Esophagus muscularis mucosa (tissue), 4 donors: ENCODE measurements at places on chromosomes 12 and 14. TPM values are rescaled to one million over a fixed set of nuclear protein-coding genes. Genes with fewer than 3 reads are reported as not detected.

DNA sequence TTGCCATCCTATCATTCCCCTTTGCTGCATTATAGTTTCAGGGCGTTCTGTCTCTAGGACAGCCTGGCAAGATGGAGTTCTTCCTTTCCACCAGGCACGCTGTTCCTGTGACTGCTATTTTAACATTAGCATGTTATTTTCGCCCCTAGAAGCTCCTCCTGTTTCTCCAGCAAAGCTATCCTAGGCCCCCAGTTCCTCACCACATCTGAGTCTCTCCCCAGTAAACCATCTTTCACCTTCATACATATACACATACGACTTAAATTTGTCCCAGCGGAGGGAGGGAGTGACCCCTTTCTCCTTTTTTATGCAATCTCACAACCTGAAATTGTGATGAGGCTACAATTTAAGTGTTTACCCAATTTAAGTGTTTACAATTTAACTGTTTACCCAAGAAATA lies 66.7 kb upstream of the FRMD6 start:
- H3K36me3 ChIP-seq, result no peaks in the 10 kb centered on the region
- H3K27ac ChIP-seq, result no peak overlapping the region
- H3K27me3 ChIP-seq, result no peaks in the 10 kb centered on the region
- no peaks in the 10 kb centered on the region for H3K4me1 ChIP-seq
- no peak overlapping the region for H3K4me3 ChIP-seq

DNA sequence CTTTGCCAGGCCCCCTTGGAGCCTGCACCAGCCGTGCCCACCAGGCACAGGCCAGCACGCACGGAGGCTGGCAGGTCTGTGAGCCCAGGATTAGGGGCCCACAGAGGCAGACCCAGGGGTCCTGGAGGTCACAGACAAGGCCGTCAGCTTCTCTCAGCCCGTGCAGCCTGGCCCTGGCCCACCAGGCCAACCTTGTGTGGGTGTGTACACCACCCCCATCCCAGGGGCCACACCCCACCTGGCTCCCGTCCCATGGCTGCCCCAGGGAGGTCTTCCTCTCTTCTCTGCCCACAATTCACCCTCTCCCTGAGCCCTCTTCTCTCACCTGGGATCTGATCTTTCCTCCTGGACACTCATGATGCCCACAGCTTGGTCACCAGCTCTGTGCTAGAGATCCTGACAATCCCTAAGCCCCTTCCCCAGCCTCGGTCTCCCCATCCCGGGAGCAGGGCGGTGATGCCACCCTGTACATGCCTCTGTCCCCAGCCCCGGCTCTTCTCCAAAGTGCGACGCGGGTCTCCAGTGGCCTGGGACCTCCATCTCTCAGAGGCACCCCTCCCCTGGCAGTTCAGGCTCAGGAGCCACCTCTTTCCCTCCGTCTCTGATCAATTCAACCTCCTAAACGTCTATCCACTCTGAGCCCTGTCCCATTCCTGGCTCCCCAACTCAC lies 31.1 kb upstream of the GPR132 start:
- H3K4me3 ChIP-seq, result no peak overlapping the region
- H3K27ac ChIP-seq, result no peak overlapping the region
- H3K4me1 ChIP-seq, result peaks cover 32% of the 10 kb centered on the region
- DNase-seq, result no peak
- no peaks in the 10 kb centered on the region for H3K27me3 ChIP-seq

DNA sequence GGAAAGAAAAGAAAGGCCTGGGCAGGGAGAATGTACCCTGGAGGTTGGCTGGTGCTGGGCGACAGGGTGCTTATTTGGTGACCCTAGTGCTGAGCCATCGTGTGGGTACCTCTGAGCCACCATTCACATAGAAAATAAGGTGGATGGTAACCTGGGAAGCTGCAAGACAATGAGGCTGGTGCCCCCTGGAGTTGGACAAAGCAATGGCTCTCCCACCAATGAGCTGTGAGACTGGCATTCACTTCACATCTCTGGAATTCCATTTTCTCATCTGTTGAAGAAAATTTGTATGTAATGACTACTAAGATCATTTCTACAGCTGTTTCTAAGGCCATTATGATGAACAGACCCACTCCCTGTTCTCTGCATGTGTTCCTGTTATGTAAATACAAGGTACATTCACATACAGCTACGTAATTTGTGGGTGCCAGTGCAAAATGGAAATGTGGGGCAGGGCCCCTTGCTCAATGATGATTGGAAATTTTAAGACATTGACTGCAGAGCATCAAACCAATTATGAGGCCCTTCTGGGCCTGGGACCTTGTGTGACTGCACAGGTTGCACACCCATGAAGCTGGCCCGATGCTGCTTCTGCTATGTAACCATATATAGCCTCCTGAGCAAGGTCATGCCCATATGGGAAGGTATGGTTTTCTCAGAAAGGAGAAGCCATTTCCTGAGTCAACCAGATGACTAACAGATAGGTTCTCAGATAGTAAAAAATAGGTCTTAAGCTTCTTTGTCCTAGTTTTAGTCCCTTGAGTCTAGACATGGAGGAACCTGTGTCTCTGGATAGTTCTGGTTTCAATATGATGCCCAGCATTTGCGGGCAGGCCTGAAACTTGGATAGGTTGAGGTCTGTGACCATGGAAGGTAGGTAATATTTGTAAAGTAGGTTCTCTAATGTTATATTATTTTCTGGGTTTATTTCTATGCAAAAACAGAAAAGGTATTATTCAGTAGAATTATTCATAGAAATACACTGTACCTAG lies 63.4 kb upstream of the IGF1 start:
- no peaks in the 10 kb centered on the region for H3K27me3 ChIP-seq
- H3K27ac ChIP-seq, result no peak overlapping the region
- no peak for DNase-seq

GRCh38 chr12:69042970-69043369 lies 110.0 kb upstream of the CPM start:
- no peaks in the 10 kb centered on the region for H3K4me1 ChIP-seq
- no peak overlapping the region for H3K27ac ChIP-seq
- H3K36me3 ChIP-seq, result no peaks in the 10 kb centered on the region
- no peak for DNase-seq
- H3K27me3 ChIP-seq, result no peaks in the 10 kb centered on the region
- no peak overlapping the region for H3K4me3 ChIP-seq

- no peak overlapping the region for H3K4me3 ChIP-seq
- no peaks in the 10 kb centered on the region for H3K36me3 ChIP-seq
- H3K27me3 ChIP-seq, result no peaks in the 10 kb centered on the region
- no peak for DNase-seq
- peaks cover 3% of the 10 kb centered on the region for H3K4me1 ChIP-seq
Observed at GRCh38 chr14:96252999-96253539, 2.9 kb upstream of the BDKRB1 start.

GRCh38 chr12:43131301-43131700 lies 420.7 kb downstream of the ADAMTS20 start:
- no peak overlapping the region for H3K27ac ChIP-seq
- no peak for DNase-seq

- DNase-seq, result no peak
- no peak overlapping the region for H3K4me3 ChIP-seq
- no peak overlapping the region for H3K27ac ChIP-seq
- H3K36me3 ChIP-seq, result peaks cover 49% of the 10 kb centered on the region
- no peaks in the 10 kb centered on the region for H3K27me3 ChIP-seq
Observed at GRCh38 chr12:111532751-111533150, 66.4 kb downstream of the ATXN2 start.

TDRD9 gene
- total RNA-seq, result 3.2 TPM

TAS2R13 gene
- total RNA-seq, result 1.7 TPM

EIF5 gene
- total RNA-seq, result 155 TPM
